ENCODE measurements at places on chromosomes 7 and 10.

DNA sequence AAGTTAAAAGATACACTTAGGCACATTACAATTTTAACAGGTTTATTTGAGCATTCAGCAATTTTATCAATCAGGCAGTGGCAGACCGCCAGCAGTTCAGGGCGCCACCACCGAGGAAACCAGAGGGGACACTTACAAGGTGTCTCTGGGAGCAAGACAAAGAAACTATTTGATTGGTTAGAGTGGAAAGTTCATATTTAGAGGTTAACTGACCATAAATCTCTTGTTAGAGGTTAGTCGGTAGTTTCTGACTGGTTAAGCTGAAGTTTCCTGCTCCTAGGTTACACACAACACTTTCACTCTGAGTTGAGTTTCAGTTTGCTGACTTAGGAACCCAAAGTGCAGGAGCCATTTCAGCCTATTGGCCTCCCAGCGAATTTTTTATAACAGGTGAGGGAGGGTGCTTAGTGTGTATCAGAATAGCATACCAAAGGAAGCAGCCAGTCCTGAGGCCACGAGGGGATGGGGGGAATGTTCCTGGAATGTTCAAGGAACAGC lies 10.8 kb upstream of the PVRIG start:
- no peak for DNase-seq

DNA sequence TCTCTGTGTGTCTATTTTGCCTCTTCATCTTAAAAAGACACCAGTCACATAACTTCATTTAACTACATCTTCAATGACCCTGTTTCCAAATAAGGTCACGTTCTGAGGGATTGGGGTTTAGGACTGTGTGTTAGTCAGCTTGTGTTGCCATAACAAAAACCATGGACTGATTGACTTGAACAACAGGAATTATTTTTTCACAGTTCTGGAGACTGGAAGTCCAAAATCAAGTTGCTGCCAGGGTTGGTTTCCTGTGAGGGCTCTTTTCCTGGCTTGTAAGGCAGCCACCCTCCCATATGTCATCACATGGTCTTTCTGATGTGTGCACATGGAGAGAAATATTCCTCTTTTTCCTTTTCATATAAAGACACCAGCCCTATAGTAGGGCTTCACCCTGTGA lies 55.3 kb downstream of the REEP3 start:
- DNase-seq: no peak

- no peak for DNase-seq
Observed at GRCh38 chr10:26665080-26666048, 32.1 kb upstream of the PDSS1 start.

- DNase-seq: no peak
Observed at GRCh38 chr10:79328737-79329504, 18.3 kb upstream of the PPIF start.

Data from left ventricle myocardium superior (tissue), 1 donor.